ENCODE measurements at places on chromosomes 12 and 14.

- DNase-seq: no peak
Measured at GRCh38 chr12:92444763-92445162, 258.0 kb upstream of the PLEKHG7 start.

DNA sequence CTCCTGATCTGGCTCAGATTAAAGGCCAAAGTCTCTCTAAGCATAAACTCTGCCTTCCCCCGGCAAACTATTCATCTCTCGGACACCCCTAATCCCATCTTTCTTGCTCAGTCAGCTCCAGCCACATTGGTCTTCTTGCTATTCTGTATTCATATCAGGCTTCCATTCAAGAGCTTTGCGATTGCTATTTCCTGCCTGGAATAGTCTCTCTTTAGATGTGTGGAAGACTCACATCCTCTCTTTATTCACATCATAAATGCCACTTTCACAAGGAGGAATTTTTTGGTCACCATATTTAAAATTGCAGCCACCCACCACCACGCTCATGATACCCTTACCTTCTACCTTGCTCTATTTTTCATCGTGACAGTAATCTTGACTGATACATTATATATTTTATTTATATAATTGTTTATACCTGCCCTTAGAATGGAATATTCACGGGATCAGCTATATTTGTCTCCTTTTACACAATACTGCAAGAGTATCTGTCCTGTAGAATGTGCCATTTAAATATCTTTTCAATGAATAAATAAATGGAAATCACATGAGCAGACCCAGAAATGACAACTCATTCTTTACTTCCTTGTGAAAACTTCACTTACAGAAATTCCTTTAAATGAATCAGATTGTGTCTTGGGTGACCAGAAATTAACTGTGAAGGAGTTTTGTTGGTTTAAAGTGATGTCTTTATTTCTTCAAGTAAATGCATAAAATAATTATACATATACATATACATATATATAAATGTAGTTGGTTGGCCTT lies 780.6 kb upstream of the FLRT2 start:
- no peak for DNase-seq

- DNase-seq: no peak
Measured at GRCh38 chr12:108890208-108890607, 10.3 kb downstream of the DAO start.

- DNase-seq: no peak
Measured at GRCh38 chr12:512933-513332, 53.2 kb downstream of the B4GALNT3 start.
